ENCODE measurements at places on chromosomes 1 and 21. TPM values are rescaled to one million over a fixed set of nuclear protein-coding genes. Genes with fewer than 3 reads are reported as not detected.

IRF2BP2 gene
- total RNA-seq, result 91.8 TPM

DNA sequence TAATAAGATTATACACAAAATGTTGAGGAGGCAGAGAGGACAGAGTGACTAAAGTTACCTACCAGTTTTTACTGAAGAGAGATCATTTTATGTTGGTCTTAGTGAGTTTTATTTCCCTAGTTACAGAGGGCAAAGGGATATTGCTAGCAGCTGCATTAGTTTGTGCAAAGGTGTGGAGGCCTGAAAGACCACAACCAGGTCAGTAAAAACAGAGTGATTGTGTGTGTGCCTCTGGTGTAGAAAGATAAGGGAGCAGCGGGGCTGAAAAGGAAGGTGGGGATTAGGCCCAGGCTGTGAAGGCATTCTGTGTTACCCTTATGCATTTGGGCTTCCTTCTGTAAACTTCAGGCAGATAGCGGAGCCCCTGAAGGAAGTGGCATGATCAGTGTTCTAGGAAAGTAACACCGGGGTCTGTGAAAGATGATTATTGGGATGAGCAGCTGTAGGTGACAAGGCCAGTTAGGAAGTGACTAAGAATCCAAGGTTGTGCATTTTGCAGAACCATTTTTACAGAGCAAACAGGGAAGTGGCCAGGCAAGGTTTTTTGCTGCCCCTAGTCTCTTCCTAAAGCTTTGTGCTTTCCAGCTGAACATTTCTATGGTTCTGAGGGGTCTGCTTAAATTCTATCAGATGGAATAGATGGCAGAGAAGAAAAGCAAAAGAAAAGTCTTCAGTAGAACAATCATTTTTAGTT lies 3.7 kb downstream of the GADD45A start:
- no peak for DNase-seq

DNA sequence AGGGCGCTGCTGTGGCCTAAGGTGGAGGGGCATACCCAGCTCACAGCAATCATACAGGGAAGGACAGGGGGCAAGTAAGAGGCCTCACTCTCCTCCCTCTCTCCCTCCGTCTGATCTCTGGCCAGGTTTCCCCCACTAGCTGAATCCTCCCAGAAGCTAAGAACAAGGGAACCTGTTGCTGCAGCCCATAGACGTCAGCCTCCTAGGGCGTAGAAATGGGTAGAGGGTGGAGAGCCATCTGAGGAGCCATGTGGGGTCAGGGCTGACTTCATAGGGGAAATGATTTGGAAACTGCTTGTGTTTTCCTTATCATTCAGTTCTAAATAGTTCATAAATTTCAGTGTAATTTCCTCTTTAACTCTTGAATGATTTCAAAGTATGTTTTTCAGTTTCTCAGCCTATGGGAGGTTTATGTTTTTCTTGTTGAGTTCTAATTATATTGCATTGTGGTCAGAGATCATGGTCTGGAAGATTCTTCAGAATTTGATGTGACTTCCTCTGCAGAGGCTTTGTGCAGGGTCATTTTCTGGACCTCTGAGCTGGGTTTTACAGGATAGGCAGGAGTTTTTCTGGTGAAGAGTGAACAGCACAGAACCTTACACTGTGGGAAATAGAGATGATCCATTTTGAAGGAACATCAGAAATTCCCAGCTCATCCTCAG lies 2.3 kb upstream of the MOB3C start:
- DNase-seq, result no peak

- DNase-seq, result no peak
These were observed 760 bp downstream of the PEX14 start for GRCh38 chr1:10475510-10475909.

FUCA1 gene
- total RNA-seq, result 14.1 TPM

Data from CD8-positive, alpha-beta memory T cell (primary cell).